ENCODE measurements at places on chromosomes 12 and 14. TPM values are rescaled to one million over a fixed set of nuclear protein-coding genes. Genes with fewer than 3 reads are reported as not detected.

DNA sequence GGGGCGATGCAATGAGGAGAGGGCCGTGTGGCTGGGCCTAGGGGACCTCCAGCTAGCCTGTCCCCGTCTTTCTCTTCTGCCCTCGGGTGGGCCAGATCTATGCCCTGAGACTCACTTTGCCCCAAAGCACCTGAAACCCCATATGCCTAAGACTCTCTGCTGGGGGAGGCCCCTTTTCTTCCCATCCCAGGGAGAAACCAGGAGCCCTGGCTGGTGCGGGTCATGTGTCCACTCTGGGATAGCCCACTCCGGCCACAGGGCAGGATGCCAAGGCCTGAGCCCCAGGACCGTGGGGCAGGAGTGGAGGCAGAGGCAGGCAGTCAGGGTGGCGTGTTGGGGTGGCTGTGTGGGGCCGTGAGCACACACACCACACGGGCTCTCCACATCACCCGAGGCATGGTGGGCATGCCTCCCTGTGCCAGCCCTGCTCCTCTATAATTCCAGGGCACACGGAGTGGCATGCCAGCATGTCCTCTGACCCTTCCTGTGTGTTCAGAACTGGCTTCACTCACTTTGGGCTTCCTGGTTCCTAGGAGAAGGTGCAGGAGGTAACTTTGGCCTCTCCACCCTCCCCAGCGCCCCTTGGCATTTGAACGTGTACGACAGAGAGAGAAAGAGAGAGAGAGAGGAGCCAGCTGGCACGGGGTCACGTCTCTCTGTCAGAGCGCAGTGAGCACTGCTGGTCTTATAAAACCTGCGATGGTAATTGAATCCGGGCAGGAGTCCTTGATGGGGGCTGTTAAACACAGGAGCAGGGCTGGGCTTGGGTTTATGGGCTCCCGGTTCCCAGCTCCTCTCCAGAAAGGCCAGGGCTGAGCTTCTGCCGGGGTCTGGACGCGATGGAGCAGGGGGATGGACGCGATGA, 144.2 kb downstream of the KIF26A start:
- no peaks in the 10 kb centered on the region for H3K4me1 ChIP-seq
- no peaks in the 10 kb centered on the region for H3K27me3 ChIP-seq
- no peak for DNase-seq
- no peak overlapping the region for H3K4me3 ChIP-seq
- H3K27ac ChIP-seq, result no peak overlapping the region

DNA sequence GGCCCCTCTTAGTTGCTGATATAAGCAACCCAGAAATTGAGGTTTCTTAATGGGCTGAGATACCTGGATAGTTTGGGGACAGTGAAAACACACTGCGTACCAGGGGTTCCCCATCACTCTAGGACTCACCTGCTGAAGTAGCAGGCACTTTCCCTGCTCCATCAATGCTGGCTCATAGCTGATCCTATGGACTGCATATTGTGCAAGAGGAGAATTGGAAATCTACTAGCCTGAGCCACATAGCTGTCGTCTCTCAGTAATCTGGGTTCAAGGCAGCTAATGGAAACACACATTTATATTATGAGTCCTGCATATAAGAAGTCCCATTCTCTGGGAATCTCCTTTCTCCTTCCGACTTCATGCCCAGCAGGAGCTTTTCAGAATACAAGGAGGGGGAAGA, 7.3 kb upstream of the DUSP6 start:
- H3K4me3 ChIP-seq, result no peak overlapping the region
- H3K27ac ChIP-seq, result no peak overlapping the region
- no peak for DNase-seq
- peaks cover 19% of the 10 kb centered on the region for H3K4me1 ChIP-seq

GRCh38 chr12:103379670-103380069, 116.1 kb downstream of the C12orf42 start:
- no peak overlapping the region for H3K4me3 ChIP-seq
- H3K27me3 ChIP-seq, result no peaks in the 10 kb centered on the region

GRCh38 chr12:69905801-69906200, 80.8 kb downstream of the MYRFL start:
- no peaks in the 10 kb centered on the region for H3K27me3 ChIP-seq
- H3K36me3 ChIP-seq, result no peaks in the 10 kb centered on the region
- H3K4me3 ChIP-seq, result no peak overlapping the region
- H3K4me1 ChIP-seq, result peaks cover 31% of the 10 kb centered on the region
- no peak for DNase-seq

GRCh38 chr12:143964-144649, 69.8 kb downstream of the SLC6A12 start:
- H3K36me3 ChIP-seq, result no peaks in the 10 kb centered on the region
- no peak overlapping the region for H3K27ac ChIP-seq
- peaks cover 12% of the 10 kb centered on the region for H3K27me3 ChIP-seq
- H3K4me1 ChIP-seq, result peaks cover 4% of the 10 kb centered on the region

DNA sequence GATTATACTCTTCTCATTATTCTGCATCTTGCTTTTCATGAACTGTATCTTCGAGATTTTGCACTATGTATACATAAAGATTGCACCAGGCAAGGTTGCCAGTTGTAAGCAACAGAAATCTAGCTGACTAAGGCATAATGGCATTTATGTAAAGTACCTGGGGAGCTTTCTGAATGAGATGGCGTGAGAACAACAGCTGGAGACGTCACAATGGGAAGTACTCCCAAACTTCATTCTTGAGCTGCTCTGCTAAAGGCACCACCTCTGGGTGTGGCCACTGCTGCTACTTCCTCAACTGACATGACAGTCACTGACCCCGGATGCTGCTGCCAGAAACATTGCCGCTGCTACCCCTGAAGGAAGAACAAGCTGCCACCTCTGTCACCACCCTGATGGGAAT, 220.7 kb downstream of the NOVA1 start:
- DNase-seq, result no peak
- no peaks in the 10 kb centered on the region for H3K36me3 ChIP-seq
- H3K27me3 ChIP-seq, result no peaks in the 10 kb centered on the region
- H3K4me3 ChIP-seq, result no peak overlapping the region
- H3K4me1 ChIP-seq, result no peaks in the 10 kb centered on the region

GRCh38 chr12:19288603-19289244, 150.6 kb upstream of the AEBP2 start:
- no peak for DNase-seq
- H3K4me1 ChIP-seq, result no peaks in the 10 kb centered on the region
- no peak overlapping the region for H3K4me3 ChIP-seq
- no peaks in the 10 kb centered on the region for H3K27me3 ChIP-seq
- H3K27ac ChIP-seq, result no peak overlapping the region

- H3K4me1 ChIP-seq, result no peaks in the 10 kb centered on the region
- H3K36me3 ChIP-seq, result peaks cover 74% of the 10 kb centered on the region
- H3K27me3 ChIP-seq, result no peaks in the 10 kb centered on the region
- no peak for DNase-seq
Measured at GRCh38 chr12:53532524-53533445, 25.5 kb upstream of the NPFF start.

- no peak overlapping the region for H3K4me3 ChIP-seq
- peak; percentile 65 for DNase-seq
- no peaks in the 10 kb centered on the region for H3K27me3 ChIP-seq
- no peak overlapping the region for H3K27ac ChIP-seq
- H3K36me3 ChIP-seq, result no peaks in the 10 kb centered on the region
Measured at GRCh38 chr12:102769323-102769916, 147.6 kb downstream of the PAH start.

OASL gene
- total RNA-seq, result 1.1 TPM

ITGB7 gene
- 199 TPM for total RNA-seq

PRPH gene
- total RNA-seq, result not detected

RPL10L gene
- total RNA-seq, result not detected

All from B cell (primary cell).